ENCODE measurements at places on chromosomes 11 and 22.

GRCh38 chr11:1205121-1205986, 17.5 kb upstream of the MUC5B start:
- no peak for DNase-seq

- DNase-seq, result peak; percentile 82
These were observed 15.2 kb downstream of the SERPINH1 start for GRCh38 chr11:75577207-75577606.

- no peak for DNase-seq
These were observed 925.0 kb upstream of the CHORDC1 start for GRCh38 chr11:91147885-91148284.

DNA sequence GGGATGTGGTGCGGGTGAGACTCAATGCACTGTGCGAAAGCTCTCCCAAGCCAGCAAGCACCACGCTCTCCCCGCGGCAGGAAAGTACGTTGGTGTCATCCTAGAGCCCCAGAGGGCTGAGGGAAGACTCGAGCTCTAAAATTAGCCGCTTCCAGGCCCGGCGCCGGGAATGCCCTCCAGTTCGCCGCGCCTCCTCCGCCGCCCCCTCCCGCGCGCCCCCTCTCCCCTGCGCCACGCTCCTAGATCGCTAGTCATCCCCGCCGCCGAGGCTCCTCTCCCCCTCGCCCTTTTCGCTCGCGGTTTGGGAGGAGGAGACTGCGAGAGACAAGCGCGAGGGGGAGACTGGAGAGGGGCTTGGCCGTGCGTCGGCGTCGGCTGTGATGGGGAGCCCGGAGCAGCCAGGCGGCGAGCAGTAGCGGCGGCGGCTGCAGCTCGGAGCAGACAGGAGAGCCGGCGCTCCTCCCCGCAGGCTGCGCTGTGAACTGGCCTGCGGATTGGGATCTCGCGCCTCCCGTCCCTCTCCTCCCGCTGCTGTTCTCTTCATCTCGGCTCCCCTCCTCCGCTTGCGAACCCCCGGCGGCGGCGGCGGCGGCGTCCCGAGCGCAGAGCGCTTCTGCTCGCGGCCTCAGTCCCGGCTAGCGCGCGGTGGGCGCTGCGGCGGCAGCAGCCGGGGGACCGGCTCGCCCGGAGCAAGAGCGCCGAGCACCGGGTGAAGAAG, at the start of gene FAT3:
TSS of gene FAT3 (plus strand) at position 412 of the 718 bp plus-strand sequence. CDS start 127,295 bp downstream, outside the sequence.
- no peak for DNase-seq

- no peak for DNase-seq
These were observed 937 bp upstream of the C1QTNF6 start for GRCh38 chr22:37188901-37189466.

DNA sequence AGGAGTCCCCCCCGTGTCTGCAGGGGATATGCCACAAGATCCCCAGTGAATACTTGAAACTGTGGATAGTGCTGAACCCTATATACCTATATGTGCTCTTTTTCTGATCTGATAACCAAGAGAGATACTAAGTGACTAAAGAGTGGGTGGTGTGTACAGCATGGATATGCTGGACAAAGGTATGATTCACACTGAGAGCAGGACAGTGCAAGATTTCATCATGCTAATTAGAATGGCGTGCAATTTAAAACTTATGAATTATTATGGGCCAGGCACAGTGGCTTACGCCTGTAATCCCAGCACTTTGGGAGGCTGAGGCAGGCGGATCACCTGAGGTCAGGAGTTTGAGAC, 90.2 kb upstream of the ALKBH3 start:
- no peak for DNase-seq

DNA sequence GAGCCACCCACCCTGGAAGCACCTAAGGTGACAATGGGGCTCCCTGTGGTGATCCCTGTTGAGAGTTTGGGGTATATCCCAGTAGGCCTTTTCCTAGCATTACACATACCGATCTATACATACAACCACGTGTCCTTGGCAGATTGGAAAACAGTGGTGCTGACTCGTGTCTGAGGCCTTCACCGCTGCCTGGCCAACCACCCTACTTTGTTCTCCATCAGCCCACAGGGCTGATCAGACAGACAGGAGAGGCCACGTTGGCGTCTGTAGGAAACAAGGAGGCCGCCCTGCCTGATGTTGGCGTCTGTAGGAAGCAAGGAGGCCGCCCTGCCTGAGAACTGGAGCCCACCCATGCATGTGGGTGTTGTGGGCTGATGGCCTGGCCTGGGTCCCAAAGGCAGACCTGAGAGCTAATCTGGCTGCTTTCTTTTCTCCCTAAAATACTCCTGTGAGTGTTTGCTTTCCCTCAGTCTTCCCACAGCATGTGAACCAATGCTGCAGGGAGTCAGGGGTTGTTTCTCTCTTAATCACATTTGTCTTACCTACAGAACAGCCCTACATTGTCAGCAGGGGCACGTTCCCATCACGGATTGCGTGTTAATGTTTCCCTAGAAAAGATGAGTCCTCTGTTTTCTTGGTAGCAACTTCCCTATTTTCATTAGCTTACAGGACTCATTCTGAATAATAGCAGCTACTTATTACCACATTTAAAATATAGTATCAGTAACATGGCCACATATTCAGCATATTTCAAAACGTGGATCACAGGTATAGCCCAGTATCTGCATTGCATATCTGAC, 57.2 kb downstream of the SBF1 start:
- no peak for DNase-seq

GRCh38 chr11:66614073-66614472, 2.4 kb upstream of the RBM14 start:
- DNase-seq, result no peak

- no peak for DNase-seq
These were observed 690 bp downstream of the CKAP5 start for GRCh38 chr11:46845440-46845739.

Data from activated CD8-positive, alpha-beta memory T cell treated with anti-CD3 and anti-CD28 coated beads for 24 hours (primary cell).